Kidney epithelial cell (primary cell): ENCODE measurements at places on chromosomes 4 and X.
A peak's percentile ranks its signal among the peaks of the same experiment; 100 is the strongest.

GRCh38 chr4:148757171-148757570 lies 315.0 kb upstream of the NR3C2 start:
- DNase-seq: no peak

GRCh38 chr4:24521544-24521943 lies 62.8 kb downstream of the DHX15 start:
- no peak for DNase-seq

DNA sequence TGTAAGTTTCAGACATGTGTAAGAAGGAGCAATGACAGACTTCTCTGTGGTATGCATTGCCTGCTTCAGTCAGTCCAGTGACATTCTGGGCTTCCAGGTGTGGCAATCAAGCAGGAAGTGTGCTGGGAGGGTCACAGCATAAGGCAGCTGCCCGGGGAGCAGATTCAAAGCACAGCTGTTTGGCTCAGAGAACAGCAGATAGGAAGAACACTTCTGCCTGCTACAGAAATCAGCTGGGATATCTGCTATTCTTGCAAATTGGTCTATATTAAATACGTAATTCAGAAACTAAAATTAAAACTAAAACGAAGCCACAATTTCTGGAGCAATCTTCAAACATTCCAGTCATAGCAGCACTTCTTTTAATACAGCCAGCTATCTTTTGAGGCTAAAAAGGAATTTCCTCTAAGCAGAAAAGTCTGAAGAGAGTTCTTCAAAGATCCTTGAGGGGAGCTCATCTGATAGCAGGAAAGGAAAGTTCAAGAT lies 47.5 kb upstream of the GALNT7 start:
- peak; percentile 44 for DNase-seq

DNA sequence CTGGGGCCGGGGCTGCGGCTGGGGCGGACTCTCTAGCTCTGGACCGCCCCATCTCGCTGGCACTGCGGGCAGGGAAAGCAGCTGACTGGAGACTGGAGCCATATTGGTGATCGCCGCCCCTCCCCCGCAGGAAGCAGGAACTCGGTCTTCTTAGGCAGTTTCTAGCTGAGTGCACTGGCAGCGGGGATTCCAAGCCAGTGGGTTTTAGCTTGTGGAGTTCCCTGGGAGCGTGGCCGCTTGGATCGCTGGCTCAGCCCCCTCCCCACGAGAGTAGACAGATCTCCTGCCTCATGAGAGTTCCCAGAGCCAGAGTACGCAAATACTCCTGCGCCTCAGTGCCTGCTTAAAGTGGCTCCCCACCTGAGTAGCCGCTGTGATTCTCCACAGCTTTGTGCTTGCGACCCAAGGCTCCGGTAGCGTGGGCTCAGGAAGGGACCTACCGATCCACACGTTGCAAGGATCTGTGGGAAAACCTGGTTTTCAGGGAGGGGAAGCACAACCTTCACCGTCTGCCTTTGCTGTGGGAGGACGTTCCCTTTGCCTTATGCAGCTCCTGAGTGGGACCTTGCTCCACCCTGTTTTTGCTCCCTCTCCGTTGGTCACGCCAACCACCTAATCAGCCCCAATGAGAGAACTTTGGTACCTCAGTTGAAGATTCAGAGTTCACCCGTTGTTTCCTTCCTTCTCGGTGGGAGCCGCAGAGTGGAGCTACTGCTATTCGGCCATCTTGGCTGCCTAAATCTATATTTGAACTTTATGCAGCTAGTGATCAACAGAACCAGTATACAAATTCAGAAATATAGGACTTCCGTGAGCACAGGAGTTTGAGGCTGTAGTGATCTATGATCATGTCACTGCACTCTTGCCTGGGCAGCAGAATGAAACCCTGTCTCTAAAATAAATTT lies 803.9 kb upstream of the PCDH10 start:
- no peak for DNase-seq

DNA sequence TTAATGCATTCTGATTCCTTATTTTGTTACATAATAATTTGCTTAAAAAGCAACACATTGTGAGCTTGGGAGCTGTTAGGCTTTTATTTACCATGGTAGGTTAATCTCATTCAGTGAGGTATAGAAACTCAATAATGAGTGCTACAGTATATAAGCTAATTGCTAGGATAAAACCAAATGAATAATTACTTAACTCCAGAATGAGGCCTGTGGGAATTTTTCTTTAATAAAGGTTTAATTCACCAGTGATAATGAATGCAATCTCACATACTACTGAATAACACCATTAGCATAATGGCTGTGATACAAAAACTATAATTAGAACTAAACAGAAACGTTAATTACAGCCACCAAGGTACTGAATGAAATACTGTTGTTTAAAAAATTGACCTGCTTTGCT lies 326.3 kb downstream of the IQCM start:
- no peak for DNase-seq

GRCh38 chrX:38850807-38851544 lies 49.7 kb downstream of the MID1IP1 start:
- DNase-seq: no peak

DNA sequence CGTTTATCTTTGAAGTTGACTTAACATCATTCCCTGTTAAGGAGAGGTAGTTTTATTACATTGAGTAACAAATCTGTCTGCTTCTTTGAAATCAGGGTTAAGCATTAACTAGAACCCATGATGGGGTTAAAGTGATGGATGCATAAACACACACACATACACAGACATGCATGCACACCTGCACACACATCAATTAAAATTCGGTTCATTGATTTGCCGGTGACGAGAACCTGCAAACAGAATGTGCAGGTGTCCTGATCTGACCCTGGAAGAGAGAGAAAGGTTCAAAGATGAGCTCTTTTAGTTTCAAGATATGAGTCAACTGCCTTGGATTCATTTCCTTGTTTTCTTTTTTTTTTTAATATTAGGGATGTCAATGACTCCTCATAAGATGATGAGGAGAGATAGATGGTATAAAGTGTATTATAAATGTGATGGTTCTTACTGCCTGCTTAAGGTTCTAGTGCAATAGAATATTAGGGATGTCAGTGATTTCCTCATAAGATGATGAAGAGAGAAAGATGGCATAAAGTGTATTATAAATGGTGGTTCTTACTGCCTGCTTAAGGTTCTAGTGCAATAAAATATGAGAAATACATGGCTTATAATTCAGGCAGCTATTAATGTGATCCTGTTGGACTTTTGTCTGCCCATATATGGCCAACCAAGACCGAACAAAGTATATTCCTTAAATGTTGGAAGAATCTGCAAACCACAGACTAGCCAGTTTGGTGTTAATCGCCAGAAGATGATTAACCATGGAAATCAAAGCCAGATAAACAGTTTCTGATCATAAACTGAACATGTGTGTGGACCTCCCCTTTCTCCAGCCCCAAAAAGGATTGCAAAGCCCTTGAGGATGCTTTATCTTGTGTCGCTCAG lies 14.1 kb upstream of the CD99 start:
- peak; percentile 35 for DNase-seq

DNA sequence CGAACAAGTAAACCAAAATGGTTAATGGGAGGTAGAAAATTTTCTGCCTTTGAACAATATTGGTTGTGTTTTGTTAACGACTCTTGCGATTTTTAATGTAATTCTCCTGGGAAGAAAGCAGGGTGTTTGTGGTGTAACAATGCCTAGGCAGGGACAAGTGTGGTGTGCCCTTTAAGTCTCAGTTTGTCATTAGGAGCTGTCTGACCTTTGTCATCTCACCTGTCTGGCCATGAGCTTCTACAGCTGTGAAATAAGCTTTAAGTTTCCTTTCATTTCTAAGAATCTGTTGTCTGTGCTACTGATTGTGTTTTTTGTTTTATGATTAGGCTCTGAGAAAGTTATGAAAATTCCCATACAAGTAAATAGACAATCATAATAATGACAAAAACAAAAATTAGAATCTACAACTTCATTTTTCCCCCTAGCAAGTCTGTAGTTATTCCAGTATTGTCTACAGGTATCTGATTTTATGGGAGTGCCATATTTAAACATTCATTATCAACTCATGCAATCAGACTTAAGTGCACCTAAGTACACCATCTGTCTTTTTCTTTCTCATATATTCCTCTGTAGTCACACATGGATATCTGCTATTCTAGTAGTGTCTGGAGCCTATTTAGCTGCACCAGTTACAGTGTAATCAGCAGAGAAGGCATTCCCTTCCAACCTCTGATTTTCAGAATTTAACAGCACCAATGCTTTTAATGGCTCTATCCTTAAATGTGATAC lies 203.5 kb downstream of the PPARGC1A start:
- DNase-seq: no peak

- no peak for DNase-seq
Measured at GRCh38 chr4:60042941-60043340, 1157.2 kb upstream of the ADGRL3 start.

DNA sequence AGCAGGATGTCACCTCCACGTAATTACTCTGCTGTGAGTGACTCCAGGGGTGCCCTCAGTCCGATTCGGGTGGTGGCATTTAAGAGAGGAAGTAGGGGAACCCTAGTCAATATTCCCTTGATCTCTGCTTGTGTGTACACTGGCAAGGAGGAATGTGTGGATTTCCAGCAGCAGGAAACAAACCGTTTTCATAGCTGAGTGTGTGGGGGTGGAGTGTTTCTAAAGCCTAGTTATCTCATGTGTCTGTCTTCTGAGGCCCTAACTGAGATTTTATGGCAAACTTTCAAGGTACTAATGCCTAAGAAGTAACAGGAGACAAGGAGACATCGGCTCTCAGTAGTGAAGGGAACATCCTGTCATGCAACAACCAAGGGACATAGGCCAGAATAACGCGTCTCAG lies 6.6 kb upstream of the CLDN24 start:
- no peak for DNase-seq

DNA sequence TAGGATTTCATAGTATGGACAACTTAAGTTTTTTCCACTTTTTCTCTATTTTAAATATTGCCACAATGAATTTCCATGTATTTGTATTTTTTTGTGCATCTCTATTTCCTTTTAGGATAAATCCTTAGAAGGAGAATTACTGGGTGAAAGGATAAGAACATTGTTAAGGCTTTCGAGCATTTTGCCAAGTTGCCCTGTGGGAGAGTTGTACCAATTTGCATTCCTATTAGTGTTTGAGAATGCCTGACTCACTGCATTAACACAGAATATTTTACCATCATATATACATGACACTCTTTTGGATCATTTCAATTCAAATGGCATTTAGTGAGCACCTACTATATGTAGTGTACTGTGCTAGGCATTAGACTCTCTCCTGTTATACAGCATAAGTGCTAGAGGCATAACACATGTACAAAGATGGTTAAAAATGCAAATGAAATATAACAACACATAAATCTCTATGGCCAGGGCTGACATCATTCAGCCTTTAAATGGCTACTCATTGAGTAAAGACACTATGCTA lies 57.0 kb downstream of the PLAC1 start:
- no peak for DNase-seq

DNA sequence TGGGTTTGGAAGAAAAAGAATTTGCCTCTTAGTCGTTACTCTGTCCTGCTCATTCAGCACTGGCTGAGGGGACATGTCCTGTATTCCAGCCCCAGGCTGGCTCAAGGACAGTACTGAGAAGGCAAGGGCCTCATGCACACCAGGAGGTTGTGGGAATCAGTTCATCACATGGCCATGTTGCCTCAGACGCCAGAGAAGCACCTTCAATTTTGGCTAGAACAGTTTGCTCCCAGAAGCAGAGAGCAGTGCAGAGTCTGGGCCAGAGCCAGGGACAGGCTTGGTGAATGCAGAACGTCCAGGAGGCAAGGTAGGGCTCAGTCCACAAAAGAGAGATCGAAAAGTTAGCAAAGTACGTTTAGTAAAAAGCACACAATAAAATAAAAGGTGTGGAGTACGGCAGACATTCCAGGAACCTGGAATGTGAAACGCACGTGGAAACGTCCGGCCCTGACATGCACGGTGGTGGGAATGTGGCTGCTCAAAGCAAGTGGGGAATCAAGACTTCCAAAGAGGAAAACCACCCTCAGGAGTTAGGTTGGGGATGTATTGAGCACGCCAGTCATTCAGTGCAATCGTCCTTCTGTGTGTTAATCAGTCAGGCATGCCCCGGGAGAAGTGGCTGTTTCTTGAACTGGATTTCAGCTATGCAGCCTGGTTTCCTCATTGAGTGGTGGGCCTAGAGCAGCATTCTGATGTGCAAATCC lies 1.2 kb upstream of the SLC2A9 start:
- DNase-seq: no peak

- no peak for DNase-seq
Measured at GRCh38 chr4:169931964-169932363, 94.2 kb downstream of the MFAP3L start.

DNA sequence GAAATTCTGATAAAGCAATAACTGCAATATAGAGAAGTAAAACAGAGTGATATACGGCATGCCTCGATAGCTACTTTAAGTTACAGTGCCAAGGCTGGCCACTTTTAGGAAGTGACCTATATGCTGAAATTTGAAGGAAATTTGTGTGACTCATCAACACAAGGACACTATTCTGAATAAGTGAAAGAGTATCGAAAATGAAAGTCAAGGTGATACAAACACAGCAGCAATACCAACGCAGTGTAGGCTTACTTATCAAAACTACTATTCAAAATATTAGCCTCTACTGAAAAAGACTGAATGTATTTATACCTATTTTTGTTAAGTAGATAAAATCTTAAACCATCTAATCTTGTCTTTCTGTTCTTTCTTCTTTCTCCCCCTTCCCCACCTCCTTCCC lies 459.9 kb upstream of the GNPDA2 start:
- DNase-seq: no peak

DNA sequence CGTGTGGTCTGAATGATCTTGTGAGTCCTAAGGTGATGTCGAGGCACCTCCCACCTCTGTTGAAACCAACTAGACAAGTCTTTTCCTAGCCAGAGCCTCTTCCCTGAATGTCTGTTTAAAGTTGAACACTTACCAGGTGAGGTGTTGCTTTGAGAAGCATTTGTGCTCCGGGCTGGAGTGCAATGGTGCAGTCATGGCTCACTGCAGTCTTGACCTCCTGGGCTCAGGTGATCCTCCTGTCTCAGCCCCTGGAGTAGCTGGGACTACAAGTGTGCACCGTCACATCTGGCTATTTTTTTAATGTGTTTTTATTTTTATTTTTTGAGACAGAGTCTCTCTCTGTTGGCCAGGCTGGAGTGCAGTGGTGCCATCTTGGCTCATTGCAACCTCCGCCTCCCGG lies 18.1 kb downstream of the RNF4 start:
- no peak for DNase-seq

- DNase-seq: no peak
Measured at GRCh38 chrX:123964156-123964834, 2.8 kb downstream of the STAG2 start.

GRCh38 chr4:165767671-165768070 lies 105.4 kb upstream of the TLL1 start:
- no peak for DNase-seq
